Thymus (tissue), 14 donors: ENCODE measurements at places on chromosomes 7 and 10. TPM values are rescaled to one million over a fixed set of nuclear protein-coding genes. Genes with fewer than 3 reads are reported as not detected.

DNA sequence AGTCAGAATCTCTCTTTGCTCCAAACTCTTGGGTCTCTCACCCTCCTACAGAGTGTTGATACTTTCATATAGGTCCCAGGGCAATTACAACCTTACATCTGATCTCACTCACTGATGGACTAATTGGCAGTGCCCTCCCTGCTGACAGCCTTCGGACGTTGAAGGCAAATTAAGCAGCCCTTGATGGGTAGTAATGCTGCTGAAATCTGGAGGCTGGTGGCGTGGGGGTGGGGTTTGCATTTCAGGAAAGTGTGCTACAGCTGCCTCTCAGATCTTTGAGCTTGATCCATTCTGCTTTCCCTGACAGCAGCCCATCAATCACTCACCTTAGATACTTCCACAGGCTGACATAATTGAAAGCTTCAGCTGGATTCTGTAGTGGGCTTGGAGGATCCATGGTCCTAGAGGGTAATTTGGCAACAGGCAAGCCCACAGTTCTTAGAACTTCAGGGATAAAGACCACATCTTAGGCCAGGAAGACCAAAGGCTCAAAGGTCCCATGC is 349.1 kb upstream of the PODXL start:
- H3K27me3 ChIP-seq = peaks cover 26% of the 10 kb centered on the region
- no peak for DNase-seq
- H3K36me3 ChIP-seq = no peaks in the 10 kb centered on the region
- H3K4me3 ChIP-seq = no peak overlapping the region

DNA sequence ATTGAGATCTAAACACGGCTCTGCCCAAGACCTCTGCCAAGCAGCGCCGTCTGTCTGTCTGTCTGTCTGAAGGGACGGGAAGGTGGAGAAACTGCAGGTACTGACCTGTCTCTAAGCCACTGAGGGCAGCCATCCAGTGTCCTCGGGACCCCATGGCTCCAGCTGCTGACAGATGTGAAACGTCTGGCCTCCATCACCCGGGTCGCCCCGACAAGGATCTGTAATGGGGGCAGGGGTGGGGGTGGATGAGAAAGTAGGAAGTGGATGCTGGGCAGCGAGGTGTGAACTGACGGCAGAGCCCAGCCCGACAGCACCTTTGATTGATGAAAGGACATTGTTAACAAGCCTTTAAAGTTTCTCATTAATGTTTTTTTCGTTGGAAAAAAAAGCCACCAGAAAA is 193.1 kb downstream of the EBF3 start:
- no peak for DNase-seq
- H3K36me3 ChIP-seq = no peaks in the 10 kb centered on the region

ICA1 gene
- 6.3 TPM for total RNA-seq

DNA sequence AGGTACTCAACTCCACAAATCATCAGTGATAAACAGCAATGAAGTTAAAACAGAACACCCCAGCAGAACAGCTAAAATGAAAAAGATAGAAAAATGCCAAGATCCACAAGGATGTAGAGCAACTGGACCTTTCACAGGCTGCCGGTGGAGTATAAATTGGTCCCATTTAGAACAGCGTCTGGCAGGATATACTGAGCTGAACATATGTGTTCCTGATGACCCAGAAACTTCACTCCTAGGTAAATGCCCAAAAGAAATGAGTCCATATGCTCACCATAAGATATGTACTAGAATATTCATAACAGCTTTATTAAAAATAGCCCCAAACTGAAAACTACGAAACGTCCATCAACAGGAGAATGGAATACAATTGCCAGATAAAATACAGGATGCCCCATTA is 102.4 kb downstream of the OAT start:
- no peaks in the 10 kb centered on the region for H3K36me3 ChIP-seq
- H3K4me1 ChIP-seq = no peaks in the 10 kb centered on the region
- H3K27ac ChIP-seq = no peak overlapping the region
- no peak overlapping the region for H3K4me3 ChIP-seq
- DNase-seq = no peak

KMT2E gene
- total RNA-seq = 42.2 TPM

NT5C3A gene
- 33.0 TPM for total RNA-seq

RELN gene
- 0.28 TPM for total RNA-seq

GRCh38 chr7:25579778-25580075 is 351.4 kb upstream of the NPVF start:
- H3K4me1 ChIP-seq = no peaks in the 10 kb centered on the region
- H3K36me3 ChIP-seq = no peaks in the 10 kb centered on the region
- no peak for DNase-seq
- peaks cover 2% of the 10 kb centered on the region for H3K27me3 ChIP-seq
- no peak overlapping the region for H3K4me3 ChIP-seq

CWF19L1 gene
- 44.1 TPM for total RNA-seq
